NCI-H524 (cell line): ENCODE measurements at places on chromosomes 5 and 9.
A peak's percentile ranks its signal among the peaks of the same experiment; 100 is the strongest.

- DNase-seq, result peak; percentile 71
Observed at GRCh38 chr9:33737811-33738606, 57.4 kb upstream of the PRSS3 start.

- DNase-seq, result no peak
Observed at GRCh38 chr5:16520841-16521240, 55.2 kb upstream of the ZNF622 start.

DNA sequence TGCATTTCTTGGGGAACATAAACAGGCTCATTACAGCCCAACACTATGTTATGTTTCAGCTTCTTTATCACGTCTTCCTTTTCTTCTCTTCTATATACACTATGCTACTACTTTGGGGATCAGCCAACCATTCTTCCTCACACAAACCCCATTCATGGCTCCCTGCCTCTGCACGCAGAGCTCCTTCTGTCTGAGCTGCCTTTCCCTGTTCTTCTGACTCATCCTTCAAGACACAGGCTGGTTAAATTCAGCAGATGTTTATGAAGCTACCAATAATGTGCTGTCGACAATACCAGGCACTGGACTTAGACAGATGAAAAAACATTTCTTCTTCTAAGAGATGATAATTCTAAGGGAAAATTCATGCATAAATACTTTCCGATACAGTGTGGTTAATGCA lies 102.5 kb upstream of the TXNDC8 start:
- DNase-seq, result no peak

GRCh38 chr9:127838375-127839078 lies 15.9 kb downstream of the ENG start:
- no peak for DNase-seq

DNA sequence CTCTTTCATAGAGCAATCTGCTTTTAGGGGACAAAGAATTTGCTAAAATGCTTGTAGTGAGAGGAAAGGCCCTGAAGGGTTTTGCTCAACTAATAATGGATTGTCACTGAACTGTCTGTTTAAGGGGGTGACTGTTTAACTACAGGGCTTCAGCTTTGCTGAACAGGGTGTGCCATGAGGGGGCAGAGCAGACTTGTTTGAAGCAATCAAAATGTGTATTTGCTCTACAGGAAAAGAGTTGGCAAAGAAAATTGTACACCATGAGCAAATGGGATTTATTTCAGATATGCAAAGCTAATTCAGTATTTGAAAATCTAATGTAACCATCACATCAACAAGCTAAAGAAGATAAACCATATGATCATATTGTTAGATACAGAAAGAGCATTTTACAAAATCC lies 154.3 kb downstream of the GABRG2 start:
- DNase-seq, result no peak

DNA sequence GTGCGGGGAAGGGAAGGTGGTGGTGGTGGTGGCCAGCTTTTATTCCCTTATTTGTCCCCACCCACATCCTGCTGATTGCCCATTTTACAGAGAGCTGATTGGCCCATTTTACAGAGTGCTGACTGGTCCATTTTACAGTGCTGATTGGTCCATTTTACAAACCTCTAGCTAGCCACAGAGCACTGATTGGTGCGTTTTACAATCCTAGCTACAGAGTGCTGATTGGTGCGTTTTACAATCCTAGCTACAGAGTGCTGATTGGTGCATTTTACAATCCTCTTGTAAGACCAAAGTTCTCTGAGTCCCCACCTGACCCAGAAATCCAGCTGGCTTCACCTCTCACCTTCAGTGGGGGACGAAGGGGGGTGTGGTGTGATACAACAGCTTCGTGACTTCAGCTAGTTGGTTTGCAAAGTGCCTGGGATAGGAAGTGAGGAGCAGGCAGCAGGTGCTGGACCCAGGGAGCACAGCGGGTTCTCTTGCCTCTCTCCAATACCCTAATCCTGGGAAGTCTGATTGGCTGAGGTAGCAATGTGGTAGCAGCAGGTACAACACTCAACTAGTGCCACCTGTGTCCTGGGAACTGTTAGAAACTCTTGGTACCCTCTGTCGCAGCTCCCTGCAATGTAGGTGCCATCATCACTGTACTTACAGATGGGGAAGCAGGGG lies 92.1 kb downstream of the BARX1 start:
- no peak for DNase-seq

DNA sequence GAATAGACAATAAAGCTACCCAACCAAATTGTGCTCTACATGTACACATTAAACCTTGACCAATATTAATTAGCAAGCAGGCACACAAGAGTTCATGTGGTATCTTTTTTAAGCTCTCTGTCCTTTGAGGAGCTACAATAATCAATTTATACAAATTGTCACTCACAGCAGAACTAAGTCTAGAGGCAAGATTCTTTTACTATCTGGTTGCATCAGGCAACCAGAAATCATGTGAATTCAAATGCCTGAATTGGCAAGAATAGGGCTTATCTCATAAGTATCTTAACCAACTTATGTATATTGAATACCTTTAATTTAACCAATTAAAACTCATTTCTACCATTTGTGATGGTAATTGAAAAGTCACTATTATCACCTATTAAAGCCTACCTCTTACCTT lies 145.5 kb upstream of the HAPLN1 start:
- DNase-seq, result no peak

- no peak for DNase-seq
Observed at GRCh38 chr5:141814064-141814964, 63.9 kb downstream of the PCDH1 start.

- no peak for DNase-seq
Observed at GRCh38 chr5:73300337-73301207, 127.6 kb downstream of the TMEM174 start.

DNA sequence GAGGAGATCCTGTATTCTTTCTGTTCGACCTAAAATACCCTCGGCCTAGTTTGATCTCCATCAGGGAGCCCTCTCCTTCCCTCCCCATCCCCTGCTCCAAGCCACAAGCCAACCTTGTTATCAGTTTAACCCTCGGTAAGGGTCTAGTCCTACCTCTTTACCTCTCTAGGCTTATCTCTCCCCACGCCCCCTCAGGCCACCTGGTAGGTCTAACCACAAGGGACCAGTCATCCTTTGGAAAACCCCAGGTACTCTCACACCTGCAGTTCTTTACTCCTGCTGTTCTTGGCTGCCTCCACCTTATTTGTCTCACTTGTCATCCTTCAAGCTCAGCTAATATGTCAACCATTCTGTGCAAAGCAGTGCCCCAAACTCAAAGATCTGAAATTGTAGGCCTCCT lies 78.7 kb downstream of the RAD23B start:
- DNase-seq, result no peak

DNA sequence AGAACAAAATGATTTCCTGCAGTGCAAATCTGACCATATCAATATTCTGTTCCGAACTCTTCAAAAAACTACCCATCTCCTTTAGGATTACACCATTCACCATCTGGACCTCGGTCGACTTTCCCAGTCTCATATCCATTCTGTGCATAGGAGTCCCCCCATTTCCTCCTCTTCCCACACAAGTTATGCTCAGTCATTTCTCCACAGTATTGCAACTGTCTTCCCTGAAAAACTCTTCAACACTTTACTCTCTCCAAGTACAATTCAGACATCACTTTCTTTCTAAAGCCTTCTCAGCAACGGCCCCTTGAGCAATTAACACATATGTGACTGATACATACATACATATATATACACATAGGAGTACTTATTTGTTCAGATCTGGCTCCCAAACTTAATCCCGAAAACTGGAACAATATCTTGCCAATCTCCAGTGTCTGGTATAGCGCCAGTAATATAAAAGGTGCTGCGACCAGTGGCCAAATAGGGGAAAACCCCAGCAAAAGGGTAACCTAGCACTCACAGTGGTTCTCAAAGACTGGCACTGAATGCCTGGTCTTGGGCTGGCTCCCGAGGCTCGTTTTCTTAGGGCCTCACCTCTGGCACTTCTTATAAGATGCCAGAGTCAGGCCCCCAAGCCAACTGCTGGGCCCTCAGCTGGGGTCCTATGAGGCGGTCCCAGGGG lies 629 bp downstream of the ZBTB26 start:
- DNase-seq, result peak; percentile 25

- no peak for DNase-seq
Observed at GRCh38 chr9:104555521-104555920, 13.4 kb upstream of the OR13C8 start.

DNA sequence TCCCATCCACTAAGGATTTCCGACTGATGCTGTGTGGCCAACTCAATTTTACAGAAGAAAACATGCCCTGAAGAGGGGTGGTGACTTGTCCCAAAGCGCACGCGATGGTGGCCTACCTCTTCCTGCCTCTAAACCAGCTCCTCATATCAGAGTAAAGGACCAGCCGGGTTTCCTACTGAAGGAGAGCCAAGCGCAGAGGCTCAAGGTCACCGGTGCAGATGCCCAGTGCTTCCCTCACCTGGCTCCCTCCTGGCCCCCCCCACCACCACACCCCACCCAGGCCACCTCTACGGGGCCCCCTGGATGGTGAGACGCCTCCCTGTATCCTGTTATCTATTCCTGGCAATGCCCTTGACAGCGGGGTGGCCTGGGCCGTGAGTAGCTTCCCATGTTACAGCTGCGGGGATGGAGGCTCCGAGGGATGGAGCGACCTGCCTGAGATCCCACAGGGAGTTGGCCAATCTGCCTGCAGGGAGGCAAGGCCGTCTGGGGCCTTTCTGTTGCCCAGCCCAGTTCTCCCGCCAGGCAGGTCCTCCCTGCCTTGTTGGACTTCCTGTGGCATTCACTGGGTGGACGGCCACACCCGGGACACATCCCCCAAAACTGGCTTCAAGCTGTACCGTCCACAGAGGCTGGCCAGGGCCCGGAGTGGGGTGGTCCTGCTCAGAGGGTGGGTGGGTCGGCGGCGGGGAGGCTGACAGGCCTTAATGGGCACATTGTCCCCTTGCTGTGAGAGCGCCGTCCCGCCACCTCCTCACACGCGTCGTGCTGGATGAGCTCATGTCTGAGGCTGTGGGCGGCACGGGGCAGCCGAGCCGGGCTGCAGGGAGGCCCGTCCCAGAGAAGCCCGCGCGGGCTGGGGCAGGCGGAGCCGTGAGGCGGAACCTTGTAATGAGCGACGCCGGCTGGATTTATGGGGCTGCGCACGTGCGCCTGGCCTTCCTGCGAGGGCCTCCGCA lies 72.5 kb downstream of the MACROH2A1 start:
- DNase-seq, result no peak

DNA sequence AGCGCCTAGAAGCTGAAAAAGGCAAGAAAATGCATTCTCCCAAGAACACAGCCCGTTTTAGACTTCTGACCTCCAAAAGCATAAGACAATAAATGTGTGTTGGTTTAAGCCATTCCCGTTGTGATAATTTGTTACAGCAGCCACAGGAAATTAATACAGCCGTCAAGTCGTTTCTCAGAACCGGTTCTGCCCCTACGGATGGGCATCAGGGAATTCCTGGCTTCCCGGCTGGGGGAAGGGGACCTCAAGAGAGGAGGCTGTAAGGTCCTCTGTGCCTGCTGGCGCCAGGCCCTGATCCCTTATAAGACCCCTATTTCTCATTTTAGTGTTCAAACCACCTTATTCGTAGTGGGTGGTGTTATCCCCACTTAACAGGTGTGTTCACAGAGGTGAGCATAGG lies 50.6 kb upstream of the RPL26L1 start:
- no peak for DNase-seq

DNA sequence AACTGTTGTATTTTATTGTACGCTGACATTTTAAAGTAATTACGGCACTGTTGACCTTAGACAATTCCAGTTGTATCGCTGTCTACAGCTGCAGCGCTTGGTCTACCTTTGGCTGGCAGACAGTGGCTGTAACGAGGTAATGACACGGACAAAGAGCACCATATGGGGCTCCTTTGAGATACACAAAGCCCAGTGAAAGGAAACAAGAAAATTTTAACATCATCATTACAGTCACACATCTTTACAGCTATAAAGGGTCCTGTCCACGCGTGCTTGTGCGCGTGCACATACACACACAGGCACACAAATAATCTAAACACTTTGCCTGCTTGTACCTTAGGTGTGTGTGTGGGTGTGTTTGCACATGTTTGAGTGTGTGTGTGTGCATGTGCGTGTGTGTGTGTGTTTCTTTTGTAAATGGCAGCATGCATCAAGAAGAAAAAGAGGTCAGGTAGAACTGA lies 946.0 kb downstream of the NR2F1-AS1 start:
- no peak for DNase-seq

DNA sequence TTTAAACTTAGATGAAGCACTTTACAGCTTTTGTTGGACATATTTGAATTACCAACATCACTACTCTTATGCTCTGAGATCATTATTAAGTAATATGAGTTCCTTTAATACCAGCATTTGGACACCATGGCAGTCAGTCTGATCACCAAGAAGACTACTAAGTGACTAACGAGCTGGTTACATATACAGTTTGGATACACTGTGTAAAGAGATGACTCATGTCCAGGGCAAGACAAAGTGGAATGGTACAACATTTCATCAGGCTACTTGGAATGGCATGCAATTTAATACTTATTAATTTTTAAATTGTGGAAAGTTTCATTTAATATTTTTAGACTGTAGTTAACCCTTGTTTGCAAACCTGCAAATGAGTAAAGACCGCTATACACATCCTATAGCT lies 237.4 kb upstream of the PRDM9 start:
- DNase-seq, result no peak
